ENCODE measurements at places on chromosomes 13 and 19.

DNA sequence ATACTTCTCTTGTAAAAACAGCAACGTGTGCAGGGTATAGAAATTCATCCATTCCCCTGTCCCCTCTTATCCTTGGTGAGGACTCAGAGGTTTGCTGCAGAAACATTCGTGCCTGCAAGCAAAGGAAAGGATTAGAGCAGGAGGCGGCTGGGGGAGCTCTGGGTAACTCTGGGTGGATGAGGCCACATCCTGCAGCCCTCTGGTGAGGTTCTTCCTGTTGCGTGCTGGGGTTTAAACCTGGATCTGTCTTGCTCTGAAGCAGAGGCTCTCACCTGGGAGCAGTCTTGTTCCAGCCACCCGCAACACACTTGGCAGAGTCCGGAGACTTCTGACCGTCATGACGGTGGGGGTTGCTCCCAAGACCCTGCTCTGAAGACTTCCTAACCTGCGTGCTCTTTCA is 69.2 kb downstream of the ATP11A start:
- no peak for DNase-seq

GRCh38 chr19:42487032-42487797 is 41.1 kb downstream of the CEACAM1 start:
- no peak for DNase-seq

- no peak for DNase-seq
Measured at GRCh38 chr19:16159655-16160054, 13.7 kb downstream of the CIB3 start.

DNA sequence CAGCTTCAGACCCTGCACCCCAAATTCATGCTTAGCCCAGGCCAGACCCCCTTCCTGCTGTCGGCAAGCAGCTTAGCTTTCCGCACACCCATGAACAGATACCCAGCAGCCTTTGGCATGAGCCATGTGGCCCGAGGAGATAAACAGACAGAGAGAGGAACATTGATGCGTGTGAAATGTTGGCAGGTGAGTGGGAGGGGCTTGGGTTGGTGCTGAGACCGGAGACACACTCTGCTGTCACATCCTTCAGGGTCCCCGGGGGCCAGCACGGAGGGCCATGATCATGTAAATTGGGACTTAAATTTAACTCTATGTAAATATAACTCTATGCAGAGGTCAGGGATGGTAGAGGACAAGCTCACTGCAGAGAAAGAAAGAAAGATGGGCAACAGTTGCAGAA is 1.5 kb downstream of the CD22 start:
- no peak for DNase-seq

GRCh38 chr19:14300303-14300702 is 80.9 kb upstream of the ADGRE5 start:
- no peak for DNase-seq

GRCh38 chr13:110627351-110627750 is 12.0 kb downstream of the NAXD start:
- no peak for DNase-seq

- DNase-seq = no peak
Measured at GRCh38 chr13:24122569-24122968, 38.0 kb upstream of the SPATA13 start.

DNA sequence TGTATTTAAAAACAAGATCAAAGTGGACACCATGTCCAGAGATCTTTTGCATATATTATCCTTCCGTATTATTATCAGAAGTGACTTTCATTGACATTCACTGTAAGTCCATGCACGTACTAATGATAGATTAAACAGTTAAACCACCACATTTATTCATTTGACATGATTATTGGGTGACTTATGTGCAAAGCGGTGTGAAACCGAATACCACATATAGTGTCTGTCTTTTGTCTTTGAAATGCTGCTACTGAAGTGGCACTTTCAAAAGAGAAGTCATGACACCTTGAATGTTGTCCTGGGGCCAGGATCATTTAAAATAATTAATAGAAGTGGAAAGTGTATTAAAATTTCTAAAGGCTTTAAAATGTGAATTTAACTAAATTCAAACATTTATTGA is 100.1 kb downstream of the ERCC5 start:
- DNase-seq = no peak

DNA sequence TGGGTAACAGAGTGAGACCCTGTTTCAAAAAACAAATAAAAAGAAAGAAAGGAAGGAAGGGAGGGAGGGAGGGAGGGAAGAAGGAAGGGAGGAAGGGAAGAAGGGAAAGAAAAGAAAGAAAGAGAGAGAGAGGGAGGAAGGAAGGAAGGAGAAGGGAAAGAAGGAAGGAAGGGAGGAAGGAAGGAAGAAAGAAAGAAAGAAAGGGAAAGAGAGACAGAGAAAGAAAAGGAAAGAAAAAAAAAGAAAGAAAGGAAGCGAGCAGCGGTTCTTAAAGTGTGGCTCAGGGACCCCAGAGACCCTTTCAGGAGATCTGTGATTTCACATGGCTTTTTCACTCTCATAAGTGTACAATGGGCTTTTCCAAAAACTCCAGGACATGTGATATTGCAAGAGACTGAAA is 9.9 kb upstream of the CADM4 start:
- DNase-seq = no peak

DNA sequence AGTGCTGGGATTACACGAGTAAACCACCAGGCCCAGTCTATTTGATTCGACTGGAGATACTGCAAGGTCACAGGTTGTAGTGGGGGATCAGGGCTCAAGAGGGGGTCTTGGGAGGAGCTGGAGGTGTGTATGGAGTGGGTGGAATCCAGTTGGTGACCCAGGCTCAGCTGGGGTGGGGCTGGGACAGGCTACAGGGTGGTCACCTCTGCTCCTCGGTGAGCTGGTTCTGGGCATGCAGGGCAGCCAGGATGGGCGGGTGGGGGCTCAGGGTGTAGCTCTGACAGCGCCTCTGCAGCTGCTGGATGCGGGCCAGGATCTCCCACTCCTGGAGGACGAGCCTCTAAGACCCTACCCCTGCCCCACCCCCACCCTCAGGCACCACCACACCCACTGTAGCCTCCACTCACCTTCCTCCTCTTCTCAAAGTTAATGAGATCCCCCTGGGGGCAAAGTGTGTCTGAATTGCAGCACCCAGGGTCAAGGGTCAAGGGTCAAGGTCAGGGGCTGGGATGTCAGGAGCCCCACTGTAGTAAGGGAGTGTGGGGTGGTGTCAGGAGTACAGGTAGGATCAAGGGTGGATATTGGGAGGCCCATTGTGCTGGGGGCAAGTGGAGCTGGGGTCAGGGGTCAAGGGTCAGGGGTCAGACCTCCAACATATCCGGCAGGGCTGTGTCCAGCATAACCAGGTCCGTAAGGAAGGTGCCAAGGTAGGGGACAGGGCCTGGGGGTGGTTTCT is 17.1 kb downstream of the RGL3 start:
- DNase-seq = no peak
